ELF-1 (cell line): ENCODE measurements at places on chromosomes 12 and 14.
A peak's percentile ranks its signal among the peaks of the same experiment; 100 is the strongest.

GRCh38 chr12:111521801-111522200 lies 77.3 kb downstream of the ATXN2 start:
- DNase-seq: no peak

DNA sequence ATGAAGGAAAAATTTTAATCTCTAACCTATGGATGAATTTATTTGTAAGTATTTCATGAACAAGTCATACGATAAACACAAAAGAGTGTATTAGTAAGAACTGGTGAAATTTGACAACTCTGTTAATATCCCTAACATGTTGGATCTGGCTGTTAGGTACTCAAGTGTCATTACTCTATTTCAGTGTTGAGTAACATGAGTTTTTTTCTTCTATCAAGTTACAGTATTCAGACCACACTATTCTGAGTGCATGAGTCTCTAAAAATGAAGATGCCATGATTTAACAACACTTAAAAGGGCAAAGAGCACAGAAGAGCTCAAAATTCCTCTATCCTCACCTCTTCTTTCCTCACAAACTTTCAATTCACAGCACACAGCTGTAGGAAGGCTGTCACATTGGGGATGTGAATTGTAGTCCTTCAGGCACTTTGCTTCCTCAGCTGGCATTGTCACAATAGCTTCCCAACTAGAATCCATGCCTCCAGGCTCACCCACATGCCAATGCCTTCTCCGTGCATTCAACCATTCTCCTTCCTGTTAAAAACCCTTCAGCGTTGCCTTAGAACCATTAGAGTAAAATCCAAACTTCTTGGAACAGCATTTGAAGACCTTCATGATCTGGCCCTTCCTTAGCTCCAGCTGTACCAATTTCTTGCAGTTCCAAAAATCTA lies 73.7 kb upstream of the DBX2 start:
- DNase-seq: peak; percentile 67

DNA sequence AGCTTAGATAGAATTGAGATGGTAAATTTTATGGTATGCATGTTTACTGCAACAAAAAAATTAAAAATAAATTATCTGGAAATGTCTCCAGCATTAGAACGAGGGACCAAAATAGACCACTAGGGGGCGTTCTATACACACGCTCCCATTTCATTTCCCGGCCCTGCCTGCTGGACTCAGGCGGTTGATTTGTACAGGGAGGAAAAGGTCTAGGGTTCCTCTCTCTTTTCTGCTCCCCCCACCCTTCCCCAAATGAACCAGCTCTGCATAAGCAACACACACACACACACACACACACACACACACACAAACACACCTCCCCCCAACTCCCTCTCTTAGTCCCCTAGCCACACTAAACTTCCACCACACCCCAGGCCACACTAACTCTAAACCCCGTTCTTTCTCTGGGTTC lies 7.8 kb upstream of the DTX1 start:
- peak; percentile 38 for DNase-seq

DNA sequence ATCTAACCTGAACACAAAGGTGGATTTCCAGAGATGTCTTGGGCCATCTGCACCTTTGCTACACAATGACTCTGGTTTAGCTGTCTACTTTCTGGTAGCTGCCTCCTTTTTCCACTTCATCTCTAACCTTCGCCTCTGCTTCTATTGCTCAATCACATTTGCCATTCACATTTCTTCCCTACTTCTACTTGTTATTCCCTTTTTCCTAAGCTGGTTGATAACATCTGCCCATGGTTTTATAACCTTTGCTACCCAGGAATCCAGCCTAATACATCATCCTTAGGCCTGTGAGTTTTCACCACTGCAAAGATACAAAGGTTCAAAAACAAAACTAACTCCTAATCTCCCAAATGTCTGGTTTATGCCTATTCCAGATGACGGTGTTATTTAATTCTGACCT lies 13.2 kb downstream of the SPPL3 start:
- no peak for DNase-seq

GRCh38 chr12:90854136-90854689 lies 100.8 kb downstream of the CCER1 start:
- peak; percentile 4 for DNase-seq

DNA sequence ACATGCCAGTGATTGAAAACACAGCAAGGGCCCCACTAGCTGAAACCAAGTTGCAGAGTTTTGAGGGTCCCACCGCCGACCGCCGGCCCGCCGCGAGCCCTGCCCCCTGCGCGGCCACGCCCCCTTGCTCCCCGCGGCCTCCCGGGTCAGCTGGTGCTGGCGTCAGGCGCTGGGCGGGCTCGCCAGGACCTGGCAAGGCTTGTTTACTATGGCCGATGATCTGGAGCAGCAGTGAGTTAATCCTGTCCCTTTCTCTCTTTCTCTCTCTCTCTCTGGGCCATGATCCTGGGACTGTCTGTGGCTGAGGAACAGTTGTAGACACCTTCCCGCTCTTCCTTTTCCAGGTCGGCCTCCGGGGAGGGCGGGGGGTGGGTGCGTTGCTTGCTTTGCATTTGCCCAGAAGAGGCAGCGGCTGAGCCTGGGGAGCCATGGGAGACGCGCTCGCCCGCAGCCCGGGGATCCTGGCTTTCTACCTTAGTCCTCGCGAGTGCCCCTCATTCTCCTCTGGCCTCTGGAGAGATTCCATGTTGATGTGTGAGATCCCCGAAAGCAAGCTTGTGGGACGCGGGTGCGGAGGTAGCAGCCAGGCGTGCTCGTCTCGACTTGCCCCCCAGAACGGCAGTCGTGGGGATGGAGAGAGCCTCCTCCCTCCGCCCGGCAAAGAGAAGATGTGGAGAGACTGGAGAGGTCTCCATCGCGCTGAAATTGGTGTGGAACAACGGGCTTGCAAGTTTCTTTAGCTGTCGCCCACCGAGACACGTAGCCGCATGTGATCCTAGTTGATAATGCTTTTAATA lies at the start of gene ABHD4:
Gene ABHD4 (plus strand): TSS at position 202 of the 797 bp plus-strand sequence. CDS start 7 bp downstream, at position 209.
- peak; percentile 75 for DNase-seq

- DNase-seq: no peak
These were observed 62.5 kb downstream of the ITPR2 start for GRCh38 chr12:26770239-26771070.

GRCh38 chr14:35786856-35787255 lies 22.2 kb downstream of the RALGAPA1 start:
- no peak for DNase-seq

DNA sequence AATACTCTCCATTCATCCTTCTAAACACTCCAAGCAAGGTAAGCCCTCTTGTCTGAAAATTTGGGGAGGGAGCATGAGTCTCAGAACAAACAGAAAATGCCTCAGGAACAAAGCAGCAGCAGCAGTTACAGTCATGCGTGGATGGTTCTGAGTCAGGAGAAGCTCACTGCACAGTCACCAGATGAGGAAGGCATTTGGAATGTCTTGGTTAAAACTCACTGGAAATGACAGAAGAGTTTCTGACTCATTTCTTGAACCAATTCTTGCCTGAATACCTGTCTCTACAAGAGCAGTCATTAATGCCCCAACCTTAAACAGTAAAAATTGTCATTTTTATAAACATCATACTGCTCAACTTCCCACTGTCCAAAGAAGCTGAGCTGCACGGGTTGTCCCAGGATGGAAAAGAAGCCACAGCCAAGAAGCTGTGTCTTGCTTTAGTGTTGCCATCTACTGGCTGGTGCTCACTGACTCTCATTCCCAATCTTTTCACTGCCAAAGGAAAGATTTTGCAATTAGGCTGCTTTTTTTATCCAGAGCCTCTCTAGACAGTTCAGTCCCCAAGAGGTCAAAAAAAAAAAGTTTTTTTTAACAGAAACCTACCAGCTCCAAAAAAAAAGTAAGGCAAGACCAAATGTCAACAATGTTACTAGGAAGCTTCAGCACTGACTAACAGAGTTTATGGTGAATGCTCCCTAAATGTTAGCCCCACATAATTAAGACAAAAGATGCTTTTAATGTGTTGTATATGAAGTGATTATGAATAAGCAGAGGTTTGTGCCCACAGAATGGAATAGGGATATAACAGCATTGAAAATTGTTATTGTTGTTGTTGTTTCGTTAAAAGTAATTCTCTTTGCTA lies 40.4 kb downstream of the KICS2 start:
- DNase-seq: peak; percentile 40

DNA sequence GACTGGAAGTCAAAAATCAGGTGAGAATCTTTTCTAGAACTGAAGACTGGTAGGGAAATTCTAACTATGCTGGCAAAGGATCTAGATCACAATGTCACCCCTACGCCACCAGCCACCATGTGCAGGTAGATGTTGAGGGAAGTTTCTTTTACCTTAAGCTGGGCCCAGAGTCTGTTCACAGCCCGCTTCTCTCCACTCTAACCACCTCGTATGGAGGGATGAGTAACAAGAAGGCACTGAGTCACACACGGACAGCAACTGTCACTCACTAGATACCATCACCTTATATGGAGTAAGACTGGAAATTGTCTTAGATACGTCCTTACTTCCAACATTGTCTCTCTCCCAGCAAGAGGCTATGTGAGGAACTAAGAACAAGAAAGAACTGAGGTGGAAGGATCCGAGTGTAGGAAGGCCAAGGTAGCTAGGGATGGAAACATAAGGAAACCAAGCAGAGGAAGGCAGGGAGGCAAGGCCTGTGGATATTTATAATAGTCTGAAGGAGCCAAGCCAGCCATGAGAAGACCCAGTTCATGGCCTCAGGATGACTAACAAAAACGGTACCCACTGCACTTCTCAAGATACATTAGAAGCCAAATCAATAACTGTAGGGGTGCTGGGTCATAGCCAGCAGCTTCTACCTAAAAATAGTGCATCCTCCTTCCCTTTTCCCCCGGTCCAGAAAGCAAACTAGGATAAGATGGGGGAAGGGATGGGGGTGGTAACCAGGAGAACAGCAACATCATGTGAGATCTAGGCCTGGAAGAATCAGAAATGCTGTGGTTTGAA lies 15.5 kb downstream of the REM2 start:
- DNase-seq: no peak

DNA sequence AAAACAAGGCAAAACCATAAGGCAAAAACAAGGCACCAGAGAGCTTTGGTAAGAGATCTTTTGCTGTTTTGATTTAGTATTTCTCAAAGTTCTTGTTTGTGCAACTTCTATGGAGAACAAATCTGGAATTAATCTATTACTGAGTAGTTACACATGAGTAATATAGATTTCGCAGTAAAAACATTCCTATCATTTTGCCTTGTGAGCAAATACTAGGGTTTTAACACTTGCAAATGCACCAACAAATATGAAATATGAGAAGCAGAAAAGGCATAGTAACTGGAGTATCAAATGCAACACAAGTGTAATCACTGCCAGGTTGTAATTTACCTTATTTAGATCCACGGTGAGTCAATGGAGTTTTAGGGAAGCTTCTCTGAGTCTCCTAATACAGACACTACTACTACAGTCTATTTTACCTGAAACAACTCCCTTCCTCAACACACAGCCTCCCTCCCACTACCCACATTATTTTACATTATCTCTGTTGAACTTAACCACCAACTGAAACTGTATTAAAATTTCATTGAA lies 324.1 kb downstream of the FLRT2 start:
- DNase-seq: no peak
